ENCODE measurements at places on chromosomes 5 and 9.

GRCh38 chr9:37392272-37392671, 30.2 kb upstream of the GRHPR start:
- DNase-seq: peak; percentile 58

- no peak for DNase-seq
These were observed 253.8 kb downstream of the CDK5RAP2 start for GRCh38 chr9:120326049-120326693.

DNA sequence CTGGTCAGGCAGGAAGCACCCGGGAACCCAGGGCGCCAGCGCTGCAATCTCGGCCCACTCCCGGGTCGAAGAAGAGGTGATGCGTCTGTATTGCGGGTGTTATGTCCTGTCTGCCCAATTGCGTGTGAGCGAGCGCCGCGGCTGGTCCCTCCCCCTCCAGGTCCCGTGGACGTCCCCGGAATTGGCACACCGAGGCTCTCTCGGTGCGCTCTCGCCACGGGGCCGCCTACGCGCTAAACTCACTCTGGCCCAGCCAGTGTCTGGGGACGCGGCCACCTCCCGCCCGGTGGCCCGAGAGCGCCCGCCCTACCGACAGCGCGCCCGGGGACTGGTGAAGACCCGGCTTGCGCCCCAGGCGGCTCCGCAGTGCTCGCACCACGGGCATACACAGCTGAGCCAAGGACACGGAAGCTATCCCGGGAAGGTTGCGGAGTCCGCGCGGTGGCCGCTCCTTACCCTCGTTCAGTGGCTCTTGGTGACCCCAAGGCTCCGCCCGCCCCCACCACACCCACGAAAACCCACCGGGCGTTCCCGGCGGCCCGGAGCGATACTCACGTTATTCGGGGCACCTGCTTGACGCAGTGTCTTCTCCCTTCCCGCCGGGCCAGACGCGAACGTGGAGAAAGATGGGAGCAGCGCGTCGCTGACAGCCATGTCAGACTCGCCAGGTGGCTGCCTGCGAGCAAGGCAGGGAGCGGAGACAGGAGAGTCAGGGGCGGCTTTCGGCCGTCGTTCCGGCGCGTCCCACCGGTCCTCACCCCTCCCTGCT, 1.0 kb downstream of the KLF4 start:
- DNase-seq: peak; percentile 50

DNA sequence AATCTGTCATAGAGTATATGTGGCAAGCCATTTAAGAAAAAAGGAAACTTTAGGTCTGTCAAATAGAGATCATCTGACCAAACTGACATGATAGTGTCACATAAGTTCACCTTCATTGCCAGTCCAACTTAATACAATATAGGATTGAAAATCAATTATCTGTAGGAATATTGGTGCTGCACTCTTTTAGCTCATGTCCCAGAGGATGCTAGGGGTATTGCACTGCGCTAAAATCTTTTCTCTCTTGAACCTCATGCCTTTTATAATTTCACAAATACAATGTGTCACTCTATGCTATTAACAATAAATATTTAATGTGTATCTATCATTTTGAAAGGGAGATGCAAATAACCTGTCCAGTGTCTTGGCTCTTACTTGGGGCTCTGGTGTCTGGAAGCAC, 72.4 kb upstream of the FAM120A start:
- DNase-seq: no peak

GRCh38 chr5:97131139-97131710, 11.2 kb downstream of the LIX1 start:
- no peak for DNase-seq
